ENCODE measurements at places on chromosomes 6 and 20.

DNA sequence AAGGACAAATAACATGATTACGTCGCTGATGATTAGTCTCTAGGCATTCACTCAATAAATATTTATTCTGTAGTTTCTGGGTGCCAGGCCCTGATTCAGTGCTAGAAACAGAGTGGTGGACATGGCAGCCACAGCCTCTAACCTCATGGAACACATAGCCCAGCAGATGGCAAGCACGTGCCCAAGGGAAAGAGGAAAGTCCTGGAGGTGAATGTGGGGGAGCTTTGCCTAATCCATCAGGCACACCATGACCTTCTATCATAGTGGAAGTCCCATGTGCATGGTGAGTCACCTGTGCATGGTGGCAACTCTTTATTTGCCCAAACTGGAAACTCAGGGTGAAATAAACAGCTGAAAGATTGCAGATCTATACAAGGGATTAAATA lies 143.0 kb upstream of the TNFAIP3 start:
- peak; percentile 56 for DNase-seq

DNA sequence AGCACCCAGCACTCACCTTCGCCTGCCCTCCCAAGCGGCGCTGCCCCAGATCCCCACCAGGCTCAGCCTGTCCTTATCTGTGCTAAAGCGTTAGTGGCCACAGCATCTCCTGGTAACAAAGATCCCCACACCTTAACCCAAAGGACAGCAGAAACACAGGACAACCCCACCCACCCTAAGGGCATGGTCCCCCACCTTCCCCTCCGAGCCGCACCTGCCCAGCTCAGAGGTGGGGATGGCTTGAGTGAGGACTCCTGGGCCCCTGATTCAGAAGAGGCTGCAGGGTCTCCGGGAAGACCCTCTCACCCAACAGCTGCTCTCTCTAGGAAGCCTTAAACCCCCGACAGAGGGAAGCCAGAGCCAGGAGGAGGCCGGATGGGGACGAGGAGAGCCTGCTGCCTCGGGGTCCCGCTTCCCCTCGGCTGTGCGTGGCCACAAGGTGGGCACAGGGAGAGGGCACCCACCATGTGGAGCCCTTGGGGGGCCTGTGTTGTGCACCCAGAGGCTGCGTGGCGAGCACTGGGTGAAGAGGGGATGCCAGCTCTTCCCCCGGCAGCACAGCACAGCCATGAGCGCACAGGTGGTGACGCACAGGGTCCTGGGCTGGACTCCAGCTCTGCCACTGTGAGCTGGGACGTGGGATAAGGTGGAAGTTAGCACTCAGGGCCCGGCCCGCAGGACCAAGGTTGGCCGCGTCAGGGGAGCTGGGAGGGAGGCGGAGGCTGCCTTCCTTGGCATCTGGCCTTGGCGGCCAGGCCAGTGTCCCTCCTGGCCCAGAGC lies 31.9 kb upstream of the MRGBP start:
- DNase-seq: no peak

- no peak for DNase-seq
These were observed 493.1 kb upstream of the MAP3K7 start for GRCh38 chr6:91079969-91080368.

DNA sequence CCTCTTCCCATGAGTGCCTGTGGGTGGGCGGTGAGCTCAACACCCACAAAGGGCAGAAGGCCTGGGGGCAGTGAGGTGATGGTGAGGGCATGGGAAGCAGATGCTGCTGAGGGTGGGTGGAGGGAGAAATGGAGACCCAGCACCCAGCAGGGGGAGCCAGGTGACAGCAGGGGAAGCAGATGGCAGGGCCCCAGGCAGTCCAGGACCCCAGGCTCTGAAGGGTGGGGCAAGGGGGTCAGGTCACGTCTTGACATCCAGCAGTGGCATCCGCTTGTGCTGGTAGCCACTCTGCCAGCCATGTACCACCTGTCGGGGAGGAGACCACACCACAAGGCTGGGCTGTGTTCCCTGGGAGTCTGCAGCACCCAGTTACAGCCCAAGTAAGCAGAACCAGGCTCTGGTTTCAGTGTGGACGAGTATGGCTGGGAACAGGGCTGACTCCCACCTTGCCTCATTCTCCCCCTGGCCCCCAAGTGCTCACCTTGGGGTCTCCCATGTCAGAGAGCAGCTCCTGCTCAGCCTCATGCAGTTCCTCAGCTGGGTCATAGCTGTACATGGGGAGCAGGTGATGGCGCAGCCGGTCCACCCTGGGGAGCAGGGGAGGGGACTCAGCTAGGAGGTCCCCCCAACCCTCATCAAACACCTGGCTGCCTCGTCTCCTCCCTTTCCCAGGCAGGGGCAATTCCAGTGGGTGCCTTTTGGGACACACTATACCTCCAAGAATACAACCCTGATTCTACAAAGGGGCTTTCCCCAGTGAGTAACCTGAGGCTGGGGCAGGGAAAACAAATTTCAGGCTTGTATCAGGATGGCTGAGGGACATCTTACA lies 2.0 kb downstream of the SMIM29 start:
- no peak for DNase-seq

- peak; percentile 43 for DNase-seq
These were observed 32.9 kb downstream of the TAF4 start for GRCh38 chr20:62032609-62033368.
